ENCODE measurements at places on chromosomes 6 and 20.

DNA sequence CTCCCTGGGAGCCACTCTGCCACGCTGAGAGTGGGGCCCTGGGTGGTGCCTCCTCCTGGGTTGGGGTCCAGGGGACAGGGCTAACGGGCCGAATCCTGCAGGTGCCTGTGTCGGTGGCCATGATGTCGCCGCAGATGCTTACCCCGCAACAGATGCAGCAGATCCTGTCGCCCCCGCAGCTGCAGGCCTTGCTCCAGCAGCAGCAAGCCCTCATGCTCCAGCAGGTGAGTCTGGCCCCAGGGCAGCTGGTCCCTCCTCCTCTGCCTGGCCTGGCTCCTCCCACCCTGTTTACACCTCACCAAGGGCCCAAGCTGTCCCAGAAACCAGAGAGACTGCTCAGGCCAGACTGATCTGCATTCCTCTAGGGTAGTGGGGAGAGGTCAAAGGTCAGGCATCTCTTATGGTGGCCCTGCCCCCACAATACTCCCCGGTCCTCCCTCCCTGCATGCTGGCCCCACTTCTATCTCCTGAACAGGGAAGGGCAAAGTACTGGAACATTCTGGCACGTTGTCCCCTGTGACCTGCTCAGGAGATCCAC, 38.6 kb downstream of the FOXP4 start:
- DNase-seq, result peak; percentile 49

- peak; percentile 46 for DNase-seq
Measured at GRCh38 chr20:23200914-23201313, 114.8 kb upstream of the CD93 start.

- no peak for DNase-seq
Measured at GRCh38 chr20:334578-334977, 9.2 kb downstream of the SOX12 start.

GRCh38 chr6:92329208-92329847, 1090.0 kb downstream of the EPHA7 start:
- DNase-seq, result no peak

GRCh38 chr6:14361956-14362587, 244.5 kb downstream of the CD83 start:
- no peak for DNase-seq

DNA sequence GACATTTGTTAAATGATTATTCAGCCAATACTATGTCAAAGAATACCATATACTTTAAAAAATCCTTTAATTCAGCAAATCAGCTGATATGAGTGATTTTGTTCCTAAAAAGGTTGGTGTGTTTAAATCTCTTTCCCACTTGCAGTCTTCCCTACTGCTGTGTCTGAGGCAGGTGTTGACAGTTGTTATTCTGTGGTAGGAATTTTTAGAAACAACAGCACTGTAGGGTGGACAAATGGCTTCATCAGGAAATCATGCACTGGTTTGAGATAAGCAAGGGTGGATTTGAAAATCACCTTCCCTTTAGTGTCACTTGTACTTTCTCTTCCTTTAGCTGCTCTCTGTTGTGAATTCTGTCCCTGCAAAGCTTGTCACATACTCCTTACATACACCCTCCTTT, 213.7 kb upstream of the SGK1 start:
- no peak for DNase-seq

DNA sequence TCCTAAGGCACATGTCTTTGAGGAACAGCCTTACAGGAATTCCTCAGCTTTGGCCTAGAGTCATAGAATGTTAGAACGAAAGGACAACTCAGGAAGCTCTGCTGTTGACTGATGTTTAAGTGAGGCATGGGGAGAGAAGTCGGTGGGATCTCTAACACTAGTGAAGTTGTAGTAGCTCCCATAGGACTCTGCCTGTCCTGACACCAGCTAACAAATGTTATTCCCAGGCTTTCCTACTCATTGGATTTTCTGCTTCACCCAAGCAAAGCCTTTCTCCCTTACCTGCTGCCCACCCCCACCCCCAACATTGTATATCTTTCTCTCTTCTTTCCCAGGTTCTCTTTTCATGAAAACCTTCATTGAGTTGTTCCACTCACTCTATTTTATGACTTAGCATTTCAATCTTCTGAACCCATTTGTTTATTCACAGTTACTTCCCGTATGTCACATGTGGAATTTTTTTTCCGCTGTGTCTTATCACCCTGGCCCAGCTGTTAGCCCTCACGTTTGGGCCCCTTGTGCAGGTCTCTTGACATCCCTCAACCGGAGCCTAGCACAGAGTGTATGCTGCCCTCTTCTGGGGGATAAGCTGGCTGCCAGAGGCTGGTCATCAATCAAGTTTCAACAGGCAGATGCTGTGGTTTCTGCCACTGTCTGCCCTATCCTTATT, 39.2 kb upstream of the RNF8 start:
- DNase-seq, result peak; percentile 12

DNA sequence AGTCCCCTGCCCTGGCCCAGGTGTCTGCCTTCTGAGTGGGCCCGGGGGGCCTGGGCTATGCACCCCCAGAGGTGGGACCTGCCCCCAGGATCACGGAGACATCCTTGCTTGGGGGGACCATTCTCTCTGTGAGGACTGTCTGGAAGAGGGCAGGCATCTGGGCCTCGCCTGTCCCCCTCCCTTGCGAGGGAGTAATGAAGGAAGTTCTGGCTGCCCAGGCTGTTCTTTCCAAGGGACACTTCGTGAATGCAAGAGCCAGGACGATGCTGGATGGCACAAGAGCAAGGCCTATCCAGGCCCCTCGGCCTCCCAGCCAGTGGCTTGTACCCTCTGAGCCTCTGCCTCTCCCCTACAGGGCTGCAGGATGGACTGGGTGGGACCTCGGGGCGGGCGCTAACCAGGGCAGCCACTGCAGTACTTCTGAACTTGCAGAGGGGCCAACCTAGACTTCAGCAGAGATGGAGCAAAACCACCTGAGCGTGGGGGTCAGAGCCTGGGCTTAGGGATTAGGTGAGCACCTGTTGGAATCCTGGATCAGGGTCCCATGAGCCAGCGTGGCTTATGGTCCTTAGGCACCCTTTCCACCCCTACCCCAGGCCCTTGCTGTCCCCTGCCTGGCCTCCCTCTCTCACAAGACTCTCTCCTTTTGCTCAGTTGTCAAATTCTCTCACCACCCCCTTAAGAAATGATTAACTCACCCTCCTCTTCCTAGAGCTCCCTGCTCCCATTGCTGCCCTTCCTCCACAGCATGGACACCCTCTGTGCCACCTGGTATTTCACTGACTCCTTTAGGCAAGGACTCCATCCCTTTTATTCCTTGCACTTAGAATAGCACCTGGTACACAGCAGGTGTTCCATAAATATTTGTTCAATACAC, 53.2 kb downstream of the CTCFL start:
- DNase-seq, result no peak

GRCh38 chr6:139903411-139904157, 529.1 kb upstream of the CITED2 start:
- DNase-seq, result peak; percentile 52

DNA sequence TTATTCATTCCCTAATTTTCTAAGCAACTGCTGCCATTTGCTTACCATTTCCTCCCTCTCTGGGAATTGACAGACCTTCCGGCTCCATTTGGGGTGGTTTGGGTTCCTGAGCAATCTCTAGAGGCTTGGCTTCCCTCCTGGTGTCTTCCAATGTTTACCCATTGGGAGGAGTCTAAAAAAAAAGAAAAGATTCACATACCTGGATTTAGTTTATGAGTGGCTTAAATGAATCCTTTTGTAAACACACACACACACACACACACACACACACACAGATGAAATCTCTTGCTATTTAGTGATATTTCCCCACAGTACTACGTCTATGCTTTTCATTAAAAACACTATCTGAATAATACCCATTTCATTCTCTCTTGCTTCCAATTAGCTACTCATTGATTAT, 48.3 kb upstream of the TRAF3IP2 start:
- DNase-seq, result no peak

GRCh38 chr6:118501765-118502164, 46.3 kb upstream of the PLN start:
- no peak for DNase-seq

- no peak for DNase-seq
Measured at GRCh38 chr6:111210194-111210728, 123.0 kb downstream of the SLC16A10 start.

GRCh38 chr6:166036316-166037095, 131.1 kb downstream of the TBXT start:
- DNase-seq, result no peak

DNA sequence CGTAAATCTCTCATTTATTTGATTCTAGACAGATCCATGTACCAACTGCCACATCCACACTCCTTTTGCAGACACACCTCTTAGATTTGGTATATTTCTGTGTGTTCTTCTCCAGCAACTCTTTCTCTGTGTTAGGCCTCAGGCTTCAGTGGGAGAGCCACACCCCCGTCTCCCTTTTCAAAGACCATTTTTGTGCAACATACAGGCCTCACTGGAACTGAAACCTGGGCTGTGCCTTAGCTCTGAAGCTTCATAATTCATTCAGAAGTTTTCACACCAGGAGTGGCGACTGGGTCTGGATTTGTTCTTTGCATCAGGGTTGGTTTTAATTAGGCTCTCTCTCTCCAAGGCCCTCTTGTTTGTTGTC, 170.2 kb downstream of the THBS2 start:
- no peak for DNase-seq

- DNase-seq, result no peak
Measured at GRCh38 chr20:18138266-18138582, 561 bp downstream of the KAT14 start.

GRCh38 chr6:154942770-154943169, 52.3 kb upstream of the TIAM2 start:
- DNase-seq, result no peak

DNA sequence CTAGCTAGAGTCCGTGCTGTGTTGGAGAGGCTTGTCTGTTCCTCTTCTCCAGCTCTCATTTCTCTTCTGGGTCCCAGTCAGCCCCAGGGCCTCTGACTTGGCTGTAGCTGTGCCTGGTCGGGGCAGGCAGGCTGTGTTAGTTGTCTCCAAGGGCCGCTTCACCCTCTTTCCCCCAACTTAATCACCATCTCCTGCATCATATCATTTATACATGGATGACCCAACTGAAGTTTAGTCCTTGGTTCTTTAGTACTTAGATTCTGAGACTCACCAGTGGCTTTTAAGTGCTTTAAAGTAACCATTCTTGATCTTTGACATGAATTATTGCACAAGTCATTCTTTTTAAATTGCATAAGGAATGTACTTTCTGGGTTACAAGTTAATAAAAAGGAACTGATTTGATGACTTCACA, 127.3 kb downstream of the RTN4IP1 start:
- DNase-seq, result no peak

DNA sequence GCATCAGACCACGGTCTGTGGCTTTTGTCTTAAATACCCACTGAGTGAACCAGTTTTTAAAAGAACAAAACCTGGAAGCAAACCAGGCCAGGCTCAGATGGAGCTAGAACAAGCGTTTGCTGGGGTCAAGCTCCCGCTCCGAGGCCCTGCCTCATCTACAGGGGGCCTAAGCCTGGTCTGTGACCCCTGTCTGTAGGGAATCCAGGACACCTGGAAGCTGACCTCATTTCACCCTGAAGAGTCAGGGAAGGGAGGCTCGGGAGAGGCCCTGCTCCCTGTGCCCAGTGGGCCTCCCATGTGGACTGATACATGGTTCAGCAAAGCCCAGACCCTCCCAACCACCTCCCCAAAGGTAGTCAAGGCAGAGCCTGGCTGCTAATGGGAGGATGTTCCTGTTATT, 26.8 kb upstream of the DLGAP4 start:
- no peak for DNase-seq

DNA sequence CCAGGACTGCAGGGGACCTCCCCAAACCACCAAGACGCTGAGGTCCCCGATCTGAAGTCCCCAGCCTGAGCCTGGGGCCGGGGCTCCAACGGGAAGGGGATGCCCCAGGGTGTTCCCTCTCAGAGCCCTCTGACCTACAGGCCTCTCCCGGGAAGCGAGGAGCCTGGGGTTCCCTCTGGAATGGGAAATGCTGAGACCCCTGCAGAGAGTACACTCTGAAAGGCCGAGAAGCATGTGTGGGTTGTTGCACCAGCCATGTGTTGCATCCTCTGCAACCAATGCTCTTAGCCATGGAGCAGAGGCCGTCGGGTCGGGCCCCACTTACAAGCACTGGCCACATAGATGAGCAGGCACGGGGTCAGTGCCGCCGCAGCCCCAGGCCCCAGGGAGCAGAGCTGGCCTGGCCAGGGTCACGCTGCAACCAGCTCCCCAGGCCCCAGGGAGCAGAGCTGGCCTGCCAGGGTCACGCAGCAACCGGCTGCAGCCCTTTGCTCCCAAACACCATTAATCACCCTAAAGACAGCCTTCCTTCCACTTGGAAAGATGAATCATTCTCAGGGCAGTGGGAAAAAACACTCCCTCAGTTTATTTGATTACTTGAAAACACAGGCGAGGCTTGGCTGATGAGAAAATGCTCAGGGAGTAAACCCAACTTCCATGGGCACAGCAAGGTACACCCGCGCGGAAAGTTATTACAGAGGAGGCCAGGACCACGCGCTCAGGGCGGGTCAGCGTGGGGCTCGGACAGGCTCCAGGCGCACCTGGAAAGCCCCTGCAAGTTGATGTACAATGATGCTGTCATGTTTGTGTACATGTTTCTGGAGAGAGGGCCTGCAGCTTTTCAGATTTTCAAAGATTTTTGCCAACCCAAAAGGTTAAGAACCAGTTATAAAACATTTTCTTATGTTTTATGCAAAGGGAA, 78.0 kb upstream of the AFDN start:
- DNase-seq, result no peak
